ENCODE measurements at places on chromosomes 1 and 21. TPM values are rescaled to one million over a fixed set of nuclear protein-coding genes. Genes with fewer than 3 reads are reported as not detected.
A peak's percentile ranks its signal among the peaks of the same experiment; 100 is the strongest.

AIRE gene
- total RNA-seq = not detected

FGR gene
- total RNA-seq = 0.21 TPM

CYP4B1 gene
- total RNA-seq = not detected

CELA2A gene
- not detected for total RNA-seq

HLX gene
- 5.1 TPM for total RNA-seq

LINGO4 gene
- total RNA-seq = 0.07 TPM

HSPG2 gene
- total RNA-seq = 1.4 TPM

RGS18 gene
- not detected for total RNA-seq

MYCL gene
- total RNA-seq = 0.62 TPM

- DNase-seq = no peak
- peaks cover 4% of the 10 kb centered on the region for H3K27me3 ChIP-seq
- H3K36me3 ChIP-seq = peaks cover 8% of the 10 kb centered on the region
- peaks cover 32% of the 10 kb centered on the region for H3K4me1 ChIP-seq
- H3K4me3 ChIP-seq = no peak overlapping the region
Measured at GRCh38 chr1:192530254-192530653, 45.3 kb upstream of the RGS1 start.

- peak overlapping the region; percentile 92 for H3K4me3 ChIP-seq
- H3K27me3 ChIP-seq = peaks cover 50% of the 10 kb centered on the region
- H3K4me1 ChIP-seq = peaks cover 43% of the 10 kb centered on the region
- DNase-seq = peak; percentile 80
- H3K36me3 ChIP-seq = peaks cover 1% of the 10 kb centered on the region
Measured at GRCh38 chr1:61077676-61078541, 4.5 kb upstream of the NFIA start.

- H3K27ac ChIP-seq = no peak overlapping the region
- peaks cover 3% of the 10 kb centered on the region for H3K36me3 ChIP-seq
- no peak for DNase-seq
Measured at GRCh38 chr1:110218739-110219138, 8.6 kb downstream of the KCNC4 start.

GRCh38 chr1:173241528-173242347 lies 34.6 kb upstream of the TNFSF4 start:
- H3K4me3 ChIP-seq = no peak overlapping the region
- no peaks in the 10 kb centered on the region for H3K4me1 ChIP-seq
- no peak for DNase-seq
- H3K27me3 ChIP-seq = peaks cover 1% of the 10 kb centered on the region
- H3K36me3 ChIP-seq = no peaks in the 10 kb centered on the region

- H3K27me3 ChIP-seq = no peaks in the 10 kb centered on the region
- no peaks in the 10 kb centered on the region for H3K36me3 ChIP-seq
Measured at GRCh38 chr1:219581344-219581743, 31.6 kb downstream of the ZC3H11B start.

- peaks cover 63% of the 10 kb centered on the region for H3K4me1 ChIP-seq
- H3K36me3 ChIP-seq = peaks cover 30% of the 10 kb centered on the region
- H3K27me3 ChIP-seq = peaks cover 3% of the 10 kb centered on the region
- peak overlapping the region; percentile 87 for H3K27ac ChIP-seq
- DNase-seq = peak; percentile 44
- peak overlapping the region; percentile 60 for H3K4me3 ChIP-seq
Measured at GRCh38 chr1:109502364-109502851, 7.1 kb downstream of the AMIGO1 start.

- H3K27me3 ChIP-seq = no peaks in the 10 kb centered on the region
- H3K4me1 ChIP-seq = no peaks in the 10 kb centered on the region
- no peak overlapping the region for H3K27ac ChIP-seq
- no peak overlapping the region for H3K4me3 ChIP-seq
Measured at GRCh38 chr1:11051781-11052511, 4.9 kb upstream of the MASP2 start.

- no peak overlapping the region for H3K4me3 ChIP-seq
- no peaks in the 10 kb centered on the region for H3K36me3 ChIP-seq
- H3K27me3 ChIP-seq = peaks cover 5% of the 10 kb centered on the region
- no peak for DNase-seq
Measured at GRCh38 chr1:182279302-182279701, 112.3 kb downstream of the GLUL start.

GRCh38 chr21:41890355-41890754 lies 11.2 kb upstream of the PRDM15 start:
- H3K27me3 ChIP-seq = peaks cover 4% of the 10 kb centered on the region
- H3K4me1 ChIP-seq = no peaks in the 10 kb centered on the region

DNA sequence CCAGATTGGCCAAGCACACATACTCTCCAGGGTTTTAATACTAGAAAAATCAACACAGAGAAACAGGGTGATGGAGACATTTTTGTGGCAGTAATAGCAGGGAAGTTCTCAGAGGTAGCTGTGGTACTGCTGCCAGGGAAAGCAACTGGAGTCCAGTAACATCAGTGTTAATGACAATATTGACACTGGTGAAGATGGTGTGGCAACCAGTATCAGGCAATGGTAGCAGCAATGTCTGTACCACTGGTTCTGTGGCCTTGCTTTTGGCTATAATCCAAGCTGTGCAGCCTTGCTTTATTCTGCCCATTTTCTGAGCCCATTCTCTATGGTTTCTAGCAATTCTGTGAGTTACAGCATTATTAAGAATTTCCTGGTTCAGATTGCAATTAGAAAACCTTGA lies 1.6 kb upstream of the SNX7 start:
- H3K27ac ChIP-seq = peak overlapping the region; percentile 47
- no peak for DNase-seq
- H3K27me3 ChIP-seq = peaks cover 31% of the 10 kb centered on the region
- no peaks in the 10 kb centered on the region for H3K36me3 ChIP-seq

- H3K4me3 ChIP-seq = no peak overlapping the region
- no peak for DNase-seq
- no peaks in the 10 kb centered on the region for H3K4me1 ChIP-seq
- H3K27ac ChIP-seq = no peak overlapping the region
- H3K36me3 ChIP-seq = no peaks in the 10 kb centered on the region
- no peaks in the 10 kb centered on the region for H3K27me3 ChIP-seq
Measured at GRCh38 chr1:8332806-8333205, 14.9 kb downstream of the SLC45A1 start.

DNA sequence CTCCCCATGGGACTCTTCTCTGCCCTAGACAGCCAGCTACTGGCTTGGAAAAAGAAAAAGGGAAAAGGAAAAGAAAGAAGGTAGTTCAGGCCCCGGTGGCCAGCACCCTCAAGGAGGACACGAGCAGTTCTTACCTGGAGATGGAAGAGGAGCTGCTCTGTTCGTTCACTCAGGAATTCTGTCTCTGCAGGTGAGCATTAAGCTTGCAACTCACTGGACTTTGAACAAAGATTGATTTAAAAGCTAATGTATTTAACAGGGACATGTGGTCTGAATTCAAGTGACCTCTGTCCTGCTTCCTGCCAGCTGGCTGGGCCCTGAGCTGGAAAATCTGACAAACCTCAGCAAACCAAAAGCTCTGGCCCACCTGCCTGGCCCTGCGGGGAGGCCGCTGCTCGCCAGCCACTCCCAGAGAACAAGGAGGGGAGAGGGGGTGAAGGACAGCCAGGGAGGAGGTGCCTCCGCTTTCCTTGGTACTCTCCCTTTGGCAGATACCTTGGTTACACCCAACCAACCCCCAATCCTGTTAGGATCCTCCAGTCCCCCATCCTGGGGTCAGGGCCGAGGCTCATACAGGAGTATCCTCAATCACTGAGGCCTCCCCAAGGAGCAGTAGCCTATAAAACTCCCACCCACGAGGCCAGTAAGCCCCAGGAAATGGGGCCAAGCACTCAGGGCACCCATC lies at the start of gene PDZK1:
PDZK1 (minus strand) TSS at position 186 of the 685 bp plus-strand sequence. CDS start 19,347 bp downstream, outside the sequence.
- H3K27me3 ChIP-seq = peaks cover 25% of the 10 kb centered on the region
- DNase-seq = no peak
- H3K36me3 ChIP-seq = no peaks in the 10 kb centered on the region

GRCh38 chr1:93578433-93578830 lies 103.2 kb downstream of the BCAR3 start:
- H3K4me1 ChIP-seq = no peaks in the 10 kb centered on the region
- H3K36me3 ChIP-seq = no peaks in the 10 kb centered on the region
- no peak overlapping the region for H3K27ac ChIP-seq
- H3K4me3 ChIP-seq = no peak overlapping the region
- no peak for DNase-seq

- H3K36me3 ChIP-seq = peaks cover 8% of the 10 kb centered on the region
- H3K4me3 ChIP-seq = peak overlapping the region; percentile 56
- no peak for DNase-seq
- H3K27ac ChIP-seq = peak overlapping the region; percentile 95
Measured at GRCh38 chr1:161185732-161186311, 8.5 kb upstream of the B4GALT3 start.

DNA sequence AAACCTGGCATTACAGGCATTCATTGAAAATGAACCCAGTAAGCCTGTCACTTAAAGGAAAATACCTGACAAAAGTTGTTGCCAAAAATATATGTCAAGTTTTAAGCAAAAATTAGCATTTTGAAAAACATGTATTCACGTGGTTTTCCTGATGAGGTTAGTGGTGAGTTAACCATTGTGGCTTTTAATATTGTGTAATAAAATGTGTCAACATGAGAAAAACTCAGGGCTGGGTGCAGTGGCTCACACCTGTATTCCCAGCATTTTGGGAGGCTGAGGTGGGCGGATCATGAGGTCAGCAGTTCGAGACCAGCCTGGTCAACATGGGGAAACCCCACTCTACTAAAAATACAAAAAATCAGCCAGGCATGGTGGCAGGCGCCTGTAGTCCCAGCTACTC lies 731.4 kb downstream of the KCNT2 start:
- no peak for DNase-seq
- H3K27ac ChIP-seq = no peak overlapping the region
- H3K4me3 ChIP-seq = no peak overlapping the region
- H3K4me1 ChIP-seq = no peaks in the 10 kb centered on the region
- H3K36me3 ChIP-seq = no peaks in the 10 kb centered on the region

DNA sequence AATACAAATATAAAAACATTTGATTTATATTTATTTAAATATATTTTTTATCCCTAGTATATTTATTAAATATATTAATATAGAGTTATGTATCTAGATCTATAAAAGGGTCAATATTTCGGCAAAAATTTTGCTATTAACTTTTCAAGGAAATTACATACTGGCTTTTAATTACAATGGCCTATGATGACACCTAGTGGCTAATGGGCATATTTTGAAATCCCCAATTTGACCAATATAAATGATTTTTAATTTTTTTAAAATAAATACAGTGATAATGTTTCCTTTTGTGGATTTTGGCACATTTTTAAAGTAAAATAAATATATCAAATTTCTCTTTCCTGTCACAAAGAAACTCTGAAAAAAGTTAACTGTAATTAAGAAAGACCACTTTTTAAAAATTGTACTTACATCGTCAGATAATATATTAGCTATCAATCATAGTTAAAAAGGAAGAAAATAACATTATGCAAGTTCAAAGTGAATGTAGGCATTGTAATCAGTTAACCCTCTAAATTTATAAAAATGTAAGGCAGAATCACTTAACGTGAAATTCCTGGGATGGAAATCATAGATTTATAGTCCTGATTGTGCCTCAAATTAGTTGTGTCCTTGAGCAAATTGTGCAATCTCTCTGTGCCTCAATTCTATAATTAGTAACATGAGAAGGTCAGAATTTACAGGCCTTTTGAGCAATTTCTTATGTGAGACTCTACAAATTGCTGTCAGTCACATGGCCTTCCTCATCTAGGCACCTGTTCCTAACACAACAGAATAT lies 25.6 kb upstream of the RGS13 start:
- no peak overlapping the region for H3K27ac ChIP-seq
- peaks cover 5% of the 10 kb centered on the region for H3K27me3 ChIP-seq
- no peak for DNase-seq
- no peak overlapping the region for H3K4me3 ChIP-seq

DNA sequence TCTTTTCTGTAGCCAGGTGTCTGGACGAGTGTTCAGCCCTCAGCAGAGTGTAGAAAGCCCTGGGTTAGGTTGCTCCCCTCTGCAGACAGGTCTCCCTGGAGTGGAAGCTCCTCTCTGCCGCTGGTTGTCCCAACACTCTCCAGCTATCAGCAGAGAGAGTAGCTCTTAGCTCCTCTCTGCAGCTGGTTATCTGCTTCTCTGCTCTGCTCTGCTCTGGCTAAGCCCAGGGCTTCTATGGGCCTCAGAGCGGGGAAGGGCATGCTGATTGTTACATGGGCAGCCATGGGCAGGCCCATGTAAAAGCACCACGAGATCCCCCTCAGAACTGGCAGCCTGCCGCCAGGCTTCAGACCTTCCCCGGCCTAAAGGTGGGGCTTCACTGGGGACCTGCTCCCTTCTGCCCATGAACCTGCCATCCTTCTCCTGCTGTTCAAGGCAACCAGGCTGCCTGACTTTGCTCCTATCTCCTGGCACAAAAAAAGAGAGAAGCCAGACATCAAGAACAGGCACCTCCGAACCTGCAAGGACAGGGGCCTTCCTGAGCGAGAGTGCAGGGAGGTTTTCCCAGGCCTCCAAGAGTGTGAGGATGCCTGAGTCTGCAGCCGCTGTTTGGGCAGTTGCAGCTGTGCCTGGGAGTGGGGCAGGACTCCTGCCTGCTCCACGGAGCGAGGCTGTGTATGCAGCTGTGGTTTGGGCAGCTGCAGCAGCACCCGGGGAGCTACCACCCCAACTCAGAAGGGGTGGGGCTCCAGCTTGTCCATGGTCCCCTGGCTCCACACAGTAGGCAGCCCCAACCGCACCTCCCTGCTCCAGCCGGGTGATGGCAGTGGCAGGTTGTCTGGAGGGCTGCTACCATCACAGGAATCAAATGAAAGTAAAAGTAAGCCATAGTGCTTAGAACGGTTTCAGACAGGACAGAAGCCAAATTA lies 973.7 kb downstream of the LTN1 start:
- H3K27ac ChIP-seq = no peak overlapping the region
- no peaks in the 10 kb centered on the region for H3K4me1 ChIP-seq
- no peak overlapping the region for H3K4me3 ChIP-seq
- no peak for DNase-seq
- no peaks in the 10 kb centered on the region for H3K27me3 ChIP-seq

DNA sequence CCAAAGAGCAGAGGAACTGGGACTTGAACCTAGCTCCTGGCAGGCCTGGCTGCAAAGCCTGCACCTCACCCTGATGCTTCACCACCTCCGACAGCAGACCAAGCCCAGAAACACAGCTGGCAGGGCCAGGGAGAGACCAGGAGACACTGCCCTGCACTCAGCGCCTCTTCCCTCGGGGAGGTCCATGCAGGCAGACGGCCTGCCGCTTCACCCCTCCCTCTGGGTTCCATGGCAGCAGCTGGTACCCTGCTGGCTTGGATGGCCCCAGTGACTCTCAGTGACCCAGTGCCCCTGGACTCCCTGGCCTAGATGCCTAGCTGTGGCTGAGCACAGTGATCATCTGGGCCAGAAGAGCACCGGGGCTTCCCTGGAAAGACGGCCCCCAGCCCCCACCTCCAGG lies 65.3 kb upstream of the TARDBP start:
- no peaks in the 10 kb centered on the region for H3K36me3 ChIP-seq
- H3K27ac ChIP-seq = no peak overlapping the region
- peaks cover 33% of the 10 kb centered on the region for H3K27me3 ChIP-seq
- H3K4me1 ChIP-seq = peaks cover 9% of the 10 kb centered on the region

DNA sequence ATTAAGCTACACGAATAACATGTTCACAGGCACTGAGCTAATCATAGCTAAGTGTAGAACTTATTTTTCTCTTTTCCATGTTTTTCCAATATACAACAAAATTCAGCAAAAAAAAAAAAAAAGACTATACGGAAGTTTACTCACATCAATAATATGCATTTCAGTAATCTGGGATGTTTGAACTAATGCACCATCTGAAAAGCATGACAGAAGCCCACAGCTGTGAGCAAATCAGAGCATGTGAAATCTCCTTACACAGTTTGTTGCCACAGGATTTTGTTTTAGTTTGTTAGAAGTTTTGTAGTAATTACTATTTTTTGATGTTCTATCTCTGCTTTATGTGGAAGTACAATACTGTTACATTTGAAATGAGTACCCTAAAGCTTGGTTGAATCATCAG lies 1051.7 kb downstream of the TTLL7 start:
- no peaks in the 10 kb centered on the region for H3K36me3 ChIP-seq
- no peak overlapping the region for H3K4me3 ChIP-seq
- DNase-seq = no peak

GRCh38 chr1:101200513-101200912 lies 36.3 kb upstream of the S1PR1 start:
- peak overlapping the region; percentile 7 for H3K27ac ChIP-seq
- no peak for DNase-seq

Data from activated T-helper 1 cell treated with anti-CD3 and anti-CD28 coated beads, Interleukin-12 subunit alpha, Interleukin-12 subunit beta, Interleukin-2, Interleukin-4 antibody, amounts not matched to agents 30 ng/mL and 10 ng/mL and 1 ng/mL, durations not matched to agents 14 hours and 24 hours and 36 hours (primary cell).